MV-4-11 (cell line): ENCODE measurements at places on chromosomes 7 and 10.

GRCh38 chr7:94182066-94182465 lies 177.9 kb upstream of the BET1 start:
- no peak for DNase-seq

GRCh38 chr7:114217026-114217806 lies 197.4 kb upstream of the FOXP2 start:
- no peak for DNase-seq

DNA sequence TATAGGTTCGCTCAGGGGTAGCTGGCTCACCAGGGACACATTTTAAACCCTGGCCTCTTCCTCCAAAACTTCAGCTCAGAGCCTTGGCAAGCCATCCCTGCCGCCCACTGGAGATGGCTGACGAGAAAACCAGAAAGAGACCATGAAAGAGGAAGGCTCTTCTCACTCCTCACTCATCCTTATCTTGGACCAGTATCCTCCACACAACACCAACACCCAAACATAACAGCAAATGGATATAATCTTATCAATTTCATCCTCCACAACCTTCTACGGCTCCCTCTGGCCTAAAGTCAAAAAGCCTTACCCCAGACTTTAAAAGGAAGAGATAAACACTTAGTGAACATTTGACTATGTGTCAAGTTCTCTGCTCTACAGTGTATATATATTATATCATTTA lies 26.9 kb downstream of the DLG5 start:
- DNase-seq = no peak

GRCh38 chr10:30387646-30388243 lies 38.7 kb upstream of the MTPAP start:
- no peak for DNase-seq

- no peak for DNase-seq
Measured at GRCh38 chr7:4842319-4843064, 19.3 kb downstream of the PAPOLB start.

DNA sequence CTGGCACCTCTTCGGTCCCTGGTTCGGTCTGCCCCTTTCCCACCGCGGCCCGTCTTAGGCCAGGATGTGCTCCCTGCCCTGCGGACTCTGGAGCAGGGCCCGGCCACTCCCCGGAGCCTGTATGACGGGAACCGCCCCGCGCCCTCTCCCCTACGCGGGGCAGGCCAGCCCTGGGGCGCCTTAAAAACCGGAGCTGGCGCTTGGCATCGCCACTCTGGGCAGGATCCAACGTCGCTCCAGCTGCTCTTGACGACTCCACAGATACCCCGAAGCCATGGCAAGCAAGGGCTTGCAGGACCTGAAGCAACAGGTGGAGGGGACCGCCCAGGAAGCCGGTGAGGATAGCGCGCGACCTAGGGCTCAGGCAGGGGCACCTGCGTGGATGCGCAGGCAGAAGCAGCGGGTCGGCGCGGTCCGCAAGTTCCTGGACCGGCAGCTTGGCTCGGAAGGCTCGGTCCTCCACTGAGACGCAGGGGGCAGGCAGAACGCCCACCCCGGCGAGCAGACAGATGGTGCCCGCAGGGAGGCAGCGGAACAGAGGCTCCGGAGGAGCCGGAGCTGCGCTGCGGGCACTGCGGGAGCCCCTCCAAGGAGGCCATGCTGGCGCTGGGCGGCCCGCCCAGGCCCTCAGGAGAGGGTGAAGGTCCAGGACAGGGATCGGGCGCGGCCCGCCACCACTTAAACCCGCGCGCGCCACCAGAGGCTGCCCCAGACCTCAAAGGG lies at the start of gene ADIRF:
Gene ADIRF (plus strand): TSS at position 212 of the 723 bp plus-strand sequence. CDS start 63 bp downstream, at position 275.
- no peak for DNase-seq

DNA sequence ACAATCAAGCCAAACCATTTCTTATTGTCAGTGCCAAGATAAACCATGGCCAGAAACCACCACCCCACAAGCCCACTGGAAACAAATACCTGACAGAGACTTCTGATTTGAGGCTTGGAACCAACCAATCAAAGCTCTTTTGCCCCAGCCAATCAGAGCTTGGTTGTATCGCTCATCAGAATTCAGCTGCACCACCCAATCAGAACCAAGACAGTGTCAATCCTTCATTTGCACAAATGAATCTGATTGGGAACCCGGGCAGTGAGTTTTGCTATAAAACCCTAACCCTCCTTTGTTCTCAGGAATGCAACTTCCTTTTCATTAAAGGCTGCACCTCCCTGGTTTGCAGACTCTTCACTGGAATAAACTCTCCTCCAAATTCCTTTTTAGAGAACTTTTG lies 87.4 kb downstream of the ELAPOR2 start:
- no peak for DNase-seq

DNA sequence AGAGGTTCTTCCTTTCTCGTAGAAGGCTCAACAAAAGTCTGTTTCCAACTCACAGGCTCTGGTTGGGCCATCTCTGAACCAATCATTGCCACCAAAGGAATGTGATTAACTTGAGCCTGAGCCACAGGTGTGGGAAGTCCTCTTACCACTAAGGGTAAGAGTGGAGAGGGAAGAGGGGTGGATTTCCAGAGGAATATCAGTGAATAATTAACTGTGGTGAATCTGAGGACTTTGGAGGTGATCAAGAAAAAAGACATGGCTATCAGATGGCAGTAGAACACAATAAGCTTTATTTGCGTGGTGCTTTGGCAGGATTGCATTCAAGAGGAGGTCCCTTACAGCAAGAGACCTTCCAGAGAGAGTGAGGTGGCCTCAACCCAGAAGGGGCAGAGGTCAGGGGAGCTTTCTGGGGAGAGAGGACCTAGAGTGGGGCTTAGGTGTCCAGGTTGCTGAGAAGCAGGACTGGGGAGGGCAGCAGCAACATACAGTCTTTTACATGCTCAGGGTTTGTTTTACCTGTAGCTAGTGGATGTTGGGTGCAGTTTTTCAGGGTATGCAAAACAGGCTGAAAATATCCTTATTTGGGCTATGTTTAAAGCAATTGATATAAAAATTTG lies 61.4 kb downstream of the BBS9 start:
- no peak for DNase-seq

DNA sequence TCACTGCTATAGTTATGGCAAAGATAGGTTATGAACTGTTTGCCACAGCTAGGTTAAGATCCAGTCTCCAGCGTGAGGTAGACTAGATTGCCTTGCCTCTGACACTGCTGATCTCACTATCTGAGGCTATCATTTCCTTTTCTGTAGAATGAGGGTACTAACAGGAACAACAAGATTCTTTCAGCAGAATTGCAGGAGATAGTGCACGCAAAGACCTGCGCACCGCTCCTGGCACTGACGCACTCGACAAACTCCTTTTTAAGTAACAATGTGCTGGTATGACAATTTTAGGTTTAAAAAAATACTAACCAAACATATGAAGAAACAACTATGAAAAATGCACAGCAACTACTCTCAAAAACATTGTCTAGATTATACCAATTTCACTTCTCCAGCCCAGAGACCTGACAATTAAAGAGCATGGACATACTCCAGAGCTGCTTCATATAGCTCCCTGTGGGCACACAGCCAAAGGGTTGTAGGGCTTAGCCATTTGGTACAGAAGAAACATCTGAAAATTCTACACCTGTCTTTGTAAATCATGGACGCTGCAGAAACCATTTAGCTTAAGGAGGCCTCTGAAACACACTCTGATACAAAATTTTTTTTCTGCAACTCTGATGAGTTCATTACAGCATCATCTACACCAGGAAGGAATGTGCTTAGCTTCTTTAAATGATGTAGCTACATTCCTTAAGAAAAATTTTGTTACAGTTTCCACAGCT lies 7.8 kb downstream of the ADAM12 start:
- DNase-seq = no peak

DNA sequence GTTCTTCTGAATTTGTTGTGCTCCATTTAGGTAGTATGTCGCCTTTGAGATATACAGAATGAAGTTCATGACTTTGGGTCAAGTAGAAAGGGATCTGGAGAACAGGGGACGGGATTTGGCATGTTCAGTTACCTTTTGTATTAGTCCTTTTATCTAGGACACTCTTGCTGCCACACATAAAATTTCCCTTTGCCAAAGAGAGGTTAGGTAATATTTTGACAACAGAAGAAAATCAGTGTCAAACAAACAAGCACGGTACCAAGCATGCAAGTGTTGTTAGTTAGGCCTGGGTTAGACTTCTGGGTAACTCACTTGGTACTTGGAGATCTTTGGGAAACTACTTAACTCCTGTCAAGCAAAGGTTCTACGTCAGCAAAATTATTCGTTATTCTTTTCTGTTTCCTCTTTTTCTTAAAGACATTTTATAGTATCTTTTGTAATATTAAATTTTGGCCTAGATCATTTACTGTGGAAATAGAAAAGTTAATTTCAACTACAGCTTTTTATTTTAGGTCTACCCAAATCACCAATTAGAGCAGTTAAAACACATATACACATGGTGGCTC lies 116.7 kb downstream of the PLXDC2 start:
- DNase-seq = no peak

- DNase-seq = peak; percentile 69
Measured at GRCh38 chr7:7099584-7100014, 82.7 kb upstream of the C1GALT1 start.

DNA sequence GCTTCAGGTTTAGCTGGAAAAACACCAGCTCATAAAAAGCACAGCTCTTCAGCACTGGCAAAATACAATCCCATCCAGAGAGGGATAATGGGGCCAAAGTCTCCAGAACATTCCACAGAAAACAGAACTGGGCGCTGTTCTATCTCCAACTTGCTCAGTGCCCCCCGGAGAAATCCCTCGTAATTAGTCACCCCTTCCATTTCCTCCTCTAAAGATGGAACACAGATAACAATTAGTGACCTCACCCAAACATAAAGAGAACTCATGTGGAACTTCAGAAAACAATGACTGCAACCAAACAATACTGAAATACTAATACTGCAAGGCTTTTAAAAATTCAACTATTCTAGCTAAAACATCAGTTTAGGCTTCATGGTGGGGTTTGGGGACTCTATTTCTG lies 46.3 kb downstream of the KIAA1549 start:
- DNase-seq = no peak

DNA sequence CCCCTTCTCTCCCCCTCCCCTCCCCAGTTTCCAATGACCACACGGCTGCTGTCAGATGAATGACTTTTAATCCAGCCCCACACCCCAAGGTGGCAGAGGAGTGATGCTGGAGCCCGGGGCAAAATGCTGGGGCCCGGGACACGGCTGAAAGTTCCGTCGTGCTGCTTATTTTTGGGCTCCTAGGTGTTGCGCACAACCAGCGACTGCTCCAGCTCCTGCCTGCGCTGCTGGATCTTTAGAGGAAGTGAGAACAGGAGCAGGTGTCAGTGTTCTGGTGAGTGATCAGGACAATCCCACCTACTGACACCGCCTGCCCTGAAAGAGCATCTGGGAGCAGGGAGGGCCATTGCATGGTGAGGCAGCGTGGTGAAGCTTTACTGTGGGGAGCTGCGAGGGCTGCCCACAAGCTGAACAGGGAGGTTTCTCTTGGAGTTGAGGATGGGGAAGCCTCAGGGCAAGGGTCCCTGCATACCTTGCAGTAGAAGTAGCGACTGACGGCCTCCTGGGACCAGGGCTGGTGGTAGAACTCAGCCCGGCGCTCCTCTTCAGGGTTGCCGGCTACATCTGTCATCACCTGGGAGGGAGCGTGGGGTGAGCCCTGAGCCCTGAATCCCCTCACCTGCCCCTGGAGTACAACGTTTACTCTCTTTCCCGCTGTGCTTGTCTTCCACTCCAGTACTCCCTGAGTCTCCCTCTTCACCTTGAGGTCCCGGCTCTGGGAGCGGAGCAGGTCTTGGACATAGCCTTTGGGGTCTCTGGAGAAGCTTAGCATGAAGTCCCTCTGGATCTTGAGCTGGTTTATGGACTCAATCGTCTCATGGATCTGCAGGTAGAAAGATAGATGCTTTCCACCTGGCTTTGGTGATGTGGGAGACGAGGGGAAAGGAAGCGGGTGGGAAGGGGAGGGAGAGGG lies 6.9 kb downstream of the CHPF2 start:
- DNase-seq = no peak

DNA sequence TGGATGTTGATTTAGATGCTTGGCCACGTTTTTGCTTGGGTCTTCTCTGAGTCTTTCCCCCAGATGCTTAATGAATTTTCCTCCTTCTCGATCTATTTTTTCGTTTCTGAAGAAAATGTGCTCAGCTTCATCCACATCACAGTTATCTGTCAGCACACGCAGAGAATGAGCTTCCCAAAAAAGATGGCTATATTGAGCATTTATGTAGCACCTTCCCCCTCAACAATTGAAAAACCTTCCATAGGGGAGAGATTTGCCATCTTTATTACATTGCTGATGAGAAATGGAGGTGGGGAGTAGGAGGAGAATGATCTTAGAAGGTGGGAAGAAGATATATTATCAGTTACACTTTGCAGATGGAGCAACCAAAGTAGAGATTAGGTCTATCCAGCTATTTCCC lies 228.1 kb upstream of the PHYHIPL start:
- no peak for DNase-seq

DNA sequence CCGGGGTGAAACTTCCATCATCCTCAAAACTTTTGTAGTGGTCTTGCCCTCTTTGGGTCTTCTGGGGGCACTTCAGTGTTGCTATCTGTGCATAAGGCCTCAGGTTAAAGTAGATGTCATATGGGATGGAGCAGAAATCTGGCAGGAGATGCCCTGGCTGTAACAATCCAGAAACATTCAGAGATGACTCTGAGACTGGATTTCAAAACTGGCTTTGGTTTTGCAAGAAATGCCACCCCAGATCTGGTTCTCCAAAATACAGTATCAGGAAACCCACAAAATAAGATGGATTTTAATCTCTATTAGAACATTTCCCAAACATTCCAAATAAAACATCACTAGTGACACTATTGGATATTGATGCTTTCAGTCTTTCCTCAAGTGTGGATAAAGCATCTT lies 191.5 kb downstream of the REEP3 start:
- no peak for DNase-seq

DNA sequence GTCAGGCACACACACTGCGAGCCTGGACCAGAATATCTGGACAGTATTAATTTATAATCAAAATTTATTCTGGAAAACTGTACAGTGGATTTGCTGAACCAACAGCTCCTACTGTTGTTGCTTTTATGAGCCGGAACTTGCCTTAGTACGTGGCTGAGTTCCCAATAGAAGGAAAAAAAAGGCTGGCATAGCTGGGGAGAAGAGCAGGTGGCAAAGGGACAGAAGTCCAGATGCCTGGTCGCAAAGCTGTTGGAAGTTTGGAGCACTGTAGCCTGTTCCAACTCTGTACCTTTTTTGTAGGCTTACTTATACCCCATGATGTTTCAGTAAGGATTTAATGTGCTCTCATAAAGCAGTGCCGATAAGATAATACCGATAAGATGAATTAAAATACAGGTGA lies 333.8 kb downstream of the ABCA13 start:
- no peak for DNase-seq
